PC-9 (cell line): ENCODE measurements at places on chromosomes 1 and 21. TPM values are rescaled to one million over a fixed set of nuclear protein-coding genes. Genes with fewer than 3 reads are reported as not detected.

GRCh38 chr21:43590194-43590593 is 69.1 kb downstream of the HSF2BP start:
- DNase-seq: no peak

- peak; percentile 83 for DNase-seq
Measured at GRCh38 chr1:26387447-26387846, 14.9 kb upstream of the ZNF683 start.

Gene ANKRD35
- total RNA-seq: 0.78 and 1.2 TPM in 2 replicates

Gene FCGR2B
- total RNA-seq: not detected in 2 replicates
